Activated T-helper 1 cell treated with anti-CD3 and anti-CD28 coated beads, Interleukin-12 subunit alpha, Interleukin-12 subunit beta, Interleukin-2, Interleukin-4 antibody, amounts not matched to agents 30 ng/mL and 10 ng/mL and 1 ng/mL, durations not matched to agents 14 hours and 24 hours and 36 hours (primary cell): ENCODE measurements at places on chromosomes 4 and X.

DNA sequence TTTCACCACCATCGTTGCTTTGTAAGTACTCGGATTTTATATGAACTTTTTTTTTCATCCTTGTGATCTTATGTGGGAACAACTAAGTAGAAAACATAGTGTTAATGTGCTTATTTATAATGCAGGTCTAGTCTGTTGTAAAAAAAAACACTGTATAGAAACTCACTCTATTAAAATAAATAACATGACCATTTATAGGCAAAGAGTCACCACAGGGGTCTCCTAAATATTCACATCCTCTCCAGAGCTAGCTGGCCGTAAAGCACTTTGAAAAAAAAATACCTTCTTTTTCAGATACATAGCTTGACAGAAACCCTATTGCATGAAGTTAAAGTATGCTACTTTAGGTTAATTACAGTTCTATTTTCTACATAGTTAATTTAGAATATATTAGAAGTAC lies 11.2 kb downstream of the TMEM184C start:
- H3K27me3 ChIP-seq = no peaks in the 10 kb centered on the region
- no peak for DNase-seq
- H3K27ac ChIP-seq = no peak overlapping the region
- peaks cover 32% of the 10 kb centered on the region for H3K36me3 ChIP-seq

DNA sequence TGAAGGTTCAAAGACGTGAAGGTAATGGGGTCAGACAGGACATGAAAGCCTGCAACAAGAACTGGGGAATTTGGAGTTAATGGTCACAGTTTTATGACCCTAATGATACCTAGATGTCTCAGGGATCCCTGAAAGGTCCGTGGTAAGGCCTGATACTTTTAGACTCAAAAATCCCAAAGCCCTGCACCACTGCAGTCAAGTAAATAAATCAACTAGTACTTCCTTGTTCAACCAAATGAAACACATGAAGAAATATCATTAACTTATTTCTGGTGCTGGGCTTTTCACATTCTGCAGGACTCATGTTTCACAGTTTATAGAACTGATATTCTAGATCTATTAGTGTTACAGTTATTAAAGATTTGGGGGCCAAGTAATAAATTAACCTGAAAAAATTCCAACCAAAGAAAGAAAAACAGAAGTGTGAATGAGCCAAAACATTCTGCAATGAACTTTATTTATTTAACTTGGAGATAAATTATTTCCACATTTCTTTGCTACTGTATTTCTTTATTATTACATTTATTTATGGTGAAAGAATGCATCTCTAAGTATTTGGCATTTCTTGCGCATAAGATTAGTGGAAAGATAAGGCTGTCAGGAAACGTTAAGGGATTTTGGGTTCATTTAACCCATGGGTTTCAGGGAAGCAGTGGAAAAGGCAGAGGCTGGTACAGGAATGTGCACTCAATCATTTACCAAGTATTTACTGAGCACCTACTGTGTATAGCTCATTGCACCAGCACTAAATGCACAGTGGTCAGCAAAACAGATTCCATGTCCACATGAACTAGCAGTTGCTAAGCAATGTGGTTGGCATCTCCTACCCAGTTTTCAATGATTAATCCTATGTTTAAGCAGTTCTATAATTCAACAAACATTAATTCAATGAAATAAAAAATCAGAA lies 8.7 kb downstream of the WDFY3 start:
- no peak overlapping the region for H3K4me3 ChIP-seq
- H3K27me3 ChIP-seq = no peaks in the 10 kb centered on the region
- H3K4me1 ChIP-seq = no peaks in the 10 kb centered on the region
- H3K27ac ChIP-seq = no peak overlapping the region

DNA sequence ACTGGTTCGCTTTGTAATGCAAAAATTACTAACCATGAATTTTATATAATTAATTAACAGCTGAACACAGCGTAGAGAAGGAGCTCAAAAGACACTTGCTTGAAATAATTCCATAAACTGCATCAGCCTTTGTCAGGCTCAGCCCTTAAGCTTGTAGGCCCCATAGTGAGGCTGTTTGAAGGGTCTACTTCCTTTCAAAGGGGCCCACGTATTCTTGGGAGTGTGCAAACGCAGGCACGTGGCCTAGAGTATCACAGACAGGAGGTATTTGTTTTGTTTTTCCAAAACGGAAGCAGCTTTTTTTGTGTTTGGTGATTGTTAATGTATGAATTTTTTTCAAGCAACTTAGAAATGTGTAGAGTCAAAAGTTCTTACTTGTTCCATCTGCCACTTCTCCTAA lies 25.6 kb upstream of the EGF start:
- H3K27me3 ChIP-seq = peaks cover 4% of the 10 kb centered on the region
- H3K4me1 ChIP-seq = no peaks in the 10 kb centered on the region
- no peak overlapping the region for H3K27ac ChIP-seq

DNA sequence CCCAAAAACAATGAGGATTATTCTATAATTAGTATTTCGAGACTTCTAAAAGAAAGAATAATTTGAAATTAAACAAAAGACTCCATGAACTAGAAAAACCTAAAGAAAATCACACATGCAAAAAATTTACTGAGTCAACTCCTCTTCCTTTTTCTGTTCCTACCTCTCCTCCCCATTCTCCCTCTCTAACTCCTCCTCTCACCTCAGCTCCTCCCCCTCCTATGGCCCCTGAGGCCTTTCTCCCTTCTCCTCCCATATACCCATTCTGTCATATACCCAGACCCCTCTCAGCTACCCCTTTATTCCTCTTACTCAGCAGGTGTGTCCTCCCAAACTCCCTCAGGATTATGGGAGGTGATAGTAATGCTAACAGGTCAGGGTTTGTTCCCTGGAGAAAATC lies 57.4 kb downstream of the SERTM2 start:
- no peak overlapping the region for H3K27ac ChIP-seq
- no peak for DNase-seq
- no peaks in the 10 kb centered on the region for H3K4me1 ChIP-seq
- no peak overlapping the region for H3K4me3 ChIP-seq
- no peaks in the 10 kb centered on the region for H3K36me3 ChIP-seq
